ENCODE measurements at places on chromosomes 16 and 17.

GRCh38 chr17:58273453-58274104 is 7.2 kb downstream of the MPO start:
- no peak for DNase-seq

- no peak for DNase-seq
These were observed 45.1 kb upstream of the ZC3H18 start for GRCh38 chr16:88524973-88525662.

- DNase-seq: no peak
These were observed 13.2 kb downstream of the PELP1 start for GRCh38 chr17:4690745-4691144.

DNA sequence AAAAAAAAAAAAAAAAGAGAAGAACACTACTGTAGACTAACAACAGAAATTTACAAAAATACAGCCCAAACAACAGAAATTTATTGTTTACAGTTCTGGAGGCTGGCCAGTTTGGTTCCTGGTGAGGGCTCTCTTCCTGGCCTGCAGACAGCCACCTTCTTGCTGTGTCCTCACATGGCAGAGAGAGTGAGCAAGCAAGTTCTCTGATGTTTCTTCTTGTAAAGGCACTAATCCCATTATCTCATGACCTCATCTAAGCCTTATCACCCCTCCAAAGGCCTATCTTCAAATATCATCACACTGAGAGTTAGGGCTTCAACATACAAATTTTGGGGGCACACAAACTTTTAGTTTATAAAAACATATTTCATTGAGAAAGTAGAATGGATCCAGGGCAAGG is 7.3 kb downstream of the ARSG start:
- no peak for DNase-seq

DNA sequence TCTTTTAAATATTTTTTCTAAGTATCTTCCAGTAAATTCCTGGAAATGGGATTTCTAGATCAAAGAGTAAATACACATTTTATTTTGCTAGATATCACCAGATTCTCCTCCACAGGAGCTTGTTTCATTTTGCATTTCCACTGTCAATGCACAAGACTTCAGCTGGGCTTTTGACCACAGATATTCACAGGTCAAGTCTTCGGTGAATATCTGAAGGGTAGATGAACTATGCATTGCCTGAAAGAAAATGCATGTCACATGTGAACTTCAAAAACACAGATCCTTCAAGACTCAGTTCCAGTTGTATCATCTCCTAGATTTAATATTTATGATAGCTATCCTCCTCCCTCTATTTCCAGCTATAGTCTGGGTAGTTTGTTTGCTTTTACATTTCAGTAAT is 963.6 kb upstream of the GOT2 start:
- DNase-seq: no peak

DNA sequence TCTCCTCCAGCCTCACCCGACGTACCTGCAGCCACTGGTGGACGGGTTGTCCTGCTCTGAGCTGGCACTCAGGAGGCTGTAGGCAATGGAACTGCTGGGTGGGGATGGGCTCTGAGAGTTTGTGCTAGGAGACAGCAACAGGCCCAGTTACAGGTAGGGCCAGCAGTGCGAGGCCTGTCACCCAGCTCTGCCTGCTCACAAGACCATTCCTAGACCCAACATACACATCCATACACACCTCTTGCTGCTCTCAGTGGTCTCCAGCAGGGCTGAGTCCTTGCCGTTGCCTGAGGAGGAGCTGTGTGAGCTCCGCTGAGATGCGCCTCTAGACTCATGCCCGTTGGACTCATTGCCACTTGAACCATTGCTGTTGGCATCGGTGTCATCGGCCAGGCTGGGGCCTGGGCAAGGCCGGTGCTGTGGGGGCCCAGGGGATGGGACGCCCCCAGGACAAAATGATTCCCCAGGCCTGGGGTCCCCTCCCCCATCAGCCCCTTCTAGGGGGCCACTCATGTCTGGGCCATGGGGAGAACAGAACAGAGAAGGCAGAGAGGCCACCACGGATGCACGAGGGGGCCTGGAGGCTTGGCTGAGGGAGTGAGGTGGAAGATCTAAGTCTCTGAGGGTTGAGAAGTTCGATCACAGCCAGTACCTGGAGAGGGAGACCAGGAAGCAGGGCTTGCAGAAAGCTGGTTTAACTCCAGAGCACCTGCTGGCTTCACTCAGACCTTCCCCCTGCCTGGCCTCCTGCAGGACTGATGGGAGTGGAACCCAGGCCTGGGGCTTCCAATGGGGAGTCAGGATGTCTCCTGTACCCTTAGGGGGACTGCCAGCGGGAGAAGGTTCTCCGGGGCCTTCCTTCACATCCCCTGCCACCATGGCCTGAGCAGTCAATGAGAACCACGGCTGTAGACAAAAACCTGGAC is 1.7 kb downstream of the PER1 start:
- DNase-seq: no peak

- DNase-seq: no peak
These were observed 10.7 kb downstream of the GUCY2D start for GRCh38 chr17:8012996-8013640.
